ENCODE measurements at places on chromosomes 16 and 17. TPM values are rescaled to one million over a fixed set of nuclear protein-coding genes. Genes with fewer than 3 reads are reported as not detected.

DNA sequence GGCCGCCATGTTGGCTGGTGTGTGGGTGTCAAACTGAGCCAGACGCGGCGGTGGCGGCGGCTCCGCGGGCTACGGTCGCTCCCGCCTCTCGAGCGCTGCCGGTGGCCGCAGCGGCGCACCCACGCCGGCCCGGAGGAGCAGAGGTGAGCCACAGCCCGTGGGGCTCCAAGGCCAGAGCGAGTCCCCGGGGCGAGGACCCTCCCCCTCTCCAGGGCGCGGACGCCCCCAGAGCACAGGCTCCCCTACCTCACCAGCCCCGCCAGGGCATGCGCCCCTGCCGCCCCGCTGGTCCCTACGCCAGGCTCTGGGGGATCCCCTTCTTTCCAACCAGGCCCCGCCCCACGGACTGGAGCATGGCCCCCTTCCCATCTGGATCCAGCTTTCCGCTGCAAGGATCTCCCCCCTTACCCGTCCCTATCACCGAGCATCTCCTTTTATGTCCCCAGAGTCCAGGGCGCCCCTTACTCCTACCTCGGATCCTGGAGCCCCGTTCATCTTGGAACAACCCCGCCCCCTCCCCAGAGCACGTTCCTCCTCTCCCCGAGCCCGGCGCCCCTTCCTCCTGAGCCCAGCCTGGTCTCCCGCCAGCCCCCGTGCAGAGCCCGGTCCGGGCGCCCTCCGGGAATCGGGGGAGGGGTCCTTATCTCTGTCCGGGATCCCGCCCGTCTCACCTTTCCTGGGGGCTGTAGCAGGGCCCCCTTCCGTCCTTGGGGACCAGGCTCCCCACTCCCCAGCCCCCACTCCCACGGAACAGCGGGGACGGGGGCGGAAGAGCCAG lies 412 bp downstream of the EPN2 start:
- no peak for DNase-seq

GRCh38 chr17:67392111-67392510 lies 15.0 kb downstream of the PITPNC1 start:
- no peak for DNase-seq

The FBXW10 gene
- not detected for total RNA-seq

GRCh38 chr17:56269556-56270389 lies 116.5 kb downstream of the ANKFN1 start:
- no peak for DNase-seq

The TSPAN10 gene
- total RNA-seq: 0.38 TPM

DNA sequence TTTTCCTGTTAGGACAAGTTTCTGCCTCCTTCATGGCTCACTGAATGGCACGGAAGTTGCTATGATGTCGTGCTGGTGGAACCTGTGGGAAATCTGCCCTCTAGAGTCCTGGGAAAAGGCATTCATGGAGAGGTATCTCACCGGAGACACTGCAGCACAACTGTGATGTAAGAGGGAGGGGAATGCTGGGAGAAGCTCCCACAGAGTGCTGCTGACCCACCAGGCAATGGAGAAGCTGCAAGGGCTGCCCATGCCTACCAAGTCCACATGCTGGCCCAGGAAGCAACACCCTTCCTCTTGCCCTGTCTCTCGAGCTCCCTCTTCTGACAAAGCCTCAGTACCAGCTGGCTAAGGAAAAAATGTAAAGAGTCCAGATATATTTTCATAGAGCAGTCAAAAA lies 45.2 kb upstream of the SLC5A11 start:
- no peak for DNase-seq

DNA sequence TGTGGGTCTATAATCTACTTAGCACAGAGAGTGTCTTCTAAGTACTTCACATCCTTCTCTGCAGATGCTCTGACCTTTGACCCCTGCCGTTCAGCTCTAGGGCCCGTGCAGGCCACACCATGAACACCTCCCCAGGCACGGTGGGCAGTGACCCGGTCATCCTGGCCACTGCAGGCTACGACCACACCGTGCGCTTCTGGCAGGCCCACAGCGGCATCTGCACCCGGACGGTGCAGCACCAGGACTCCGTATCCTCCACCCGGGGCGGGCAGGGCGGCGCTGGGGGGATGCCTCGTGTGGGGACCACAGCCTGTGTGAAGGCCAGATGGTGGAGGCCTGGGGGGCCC lies 686 bp downstream of the MLST8 start:
- DNase-seq: no peak

DNA sequence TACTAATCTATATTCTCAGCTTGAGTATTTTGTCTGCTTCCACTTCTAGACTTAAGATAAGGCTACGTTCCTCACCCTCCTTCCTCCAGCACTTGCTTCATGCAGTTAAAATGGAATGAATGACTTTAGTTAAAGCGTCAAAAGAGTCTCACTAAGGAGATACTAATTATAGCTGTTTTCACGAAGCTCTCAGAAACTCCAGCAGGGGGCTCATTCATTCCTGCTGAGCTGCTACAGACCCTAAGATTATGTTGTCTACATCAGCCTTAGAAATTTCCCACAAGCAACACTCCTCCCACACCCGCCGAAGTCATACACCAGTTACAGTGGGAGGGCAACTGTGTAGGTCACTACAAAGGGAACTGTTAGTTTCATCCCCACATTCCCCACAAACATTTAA lies 57.0 kb upstream of the KIFC3 start:
- DNase-seq: no peak

- no peak for DNase-seq
These were observed 20.5 kb downstream of the SLC7A5 start for GRCh38 chr16:87848676-87849345.

DNA sequence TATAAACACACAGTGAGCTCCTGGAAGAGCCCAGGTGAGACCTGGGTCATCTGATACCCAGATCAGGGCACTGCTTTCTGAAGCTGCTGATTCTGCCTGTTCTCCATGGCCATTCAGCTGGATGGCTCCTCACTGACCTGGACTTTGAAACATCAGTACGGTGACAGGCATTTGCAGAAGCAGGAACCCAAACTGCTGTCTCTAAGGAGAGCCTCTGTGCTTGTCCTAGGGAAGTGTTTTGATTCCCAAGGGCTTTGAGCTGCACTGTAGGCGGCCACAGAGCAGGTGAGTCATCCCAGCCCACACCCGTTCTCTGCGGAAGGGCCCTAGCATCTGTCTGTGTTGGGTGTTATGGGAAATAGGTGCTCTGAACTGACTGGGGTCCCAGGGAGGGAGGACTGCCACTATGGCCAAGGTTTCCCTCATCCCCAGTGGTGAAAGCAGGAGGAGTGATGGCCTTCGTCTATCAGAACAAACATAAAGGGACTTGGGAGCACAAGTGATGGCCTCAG lies 60.7 kb upstream of the ADCY9 start:
- DNase-seq: peak; percentile 26

- DNase-seq: no peak
These were observed 18.7 kb downstream of the PTRH2 start for GRCh38 chr17:59688496-59688895.

DNA sequence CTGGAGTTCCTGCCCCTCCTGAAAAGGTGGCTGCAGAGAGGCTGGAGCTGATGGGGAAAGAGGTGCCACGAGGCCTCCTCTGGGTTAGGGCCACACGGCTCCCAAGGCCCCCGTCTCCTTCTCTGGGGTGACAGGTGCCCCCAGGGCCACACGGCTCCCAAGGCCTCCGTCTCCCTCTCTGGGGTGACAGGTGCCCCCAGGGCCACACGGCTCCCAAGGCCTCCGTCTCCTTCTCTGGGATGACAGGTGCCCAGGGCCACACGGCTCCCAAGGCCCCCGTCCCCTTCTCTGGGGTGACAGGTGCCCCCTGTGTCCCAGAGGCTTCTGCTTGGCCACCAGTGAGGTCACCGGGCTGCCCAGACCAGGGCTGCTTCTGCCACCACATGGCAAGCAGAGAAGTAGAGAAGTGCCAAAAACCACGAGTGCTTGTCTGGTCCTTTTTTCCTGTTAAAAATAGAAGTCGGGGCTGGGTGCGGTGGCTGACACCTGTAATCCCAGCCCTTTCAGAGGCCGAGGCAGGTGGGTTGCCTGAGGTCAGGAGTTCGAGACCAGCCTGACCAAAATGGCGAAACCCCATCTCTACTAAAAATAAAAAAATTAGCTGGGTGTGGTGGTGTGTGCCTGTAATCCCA lies 4.1 kb downstream of the CAPN15 start:
- DNase-seq: no peak

The ARHGAP44 gene
- not detected for total RNA-seq

The BCL6B gene
- total RNA-seq: 0.88 TPM

DNA sequence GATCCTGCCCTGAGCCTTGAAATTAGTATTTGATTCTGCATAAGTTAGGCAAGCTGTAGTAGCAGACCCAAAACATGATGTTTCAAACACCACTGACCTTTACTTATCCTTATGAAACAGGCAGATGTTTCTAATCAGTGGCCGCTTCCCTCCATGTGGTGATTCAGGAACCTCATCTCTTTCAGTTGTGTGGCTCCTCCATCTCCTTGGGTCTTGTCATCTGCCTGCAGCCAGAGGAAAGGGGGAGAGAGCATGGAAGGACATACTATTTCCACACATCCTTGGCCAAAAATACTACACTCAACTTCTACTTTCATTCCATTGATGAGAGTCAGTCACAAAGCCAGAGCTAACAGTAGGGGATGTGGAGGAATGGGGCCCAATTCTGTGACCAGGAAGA lies 41.6 kb upstream of the IRX6 start:
- no peak for DNase-seq

DNA sequence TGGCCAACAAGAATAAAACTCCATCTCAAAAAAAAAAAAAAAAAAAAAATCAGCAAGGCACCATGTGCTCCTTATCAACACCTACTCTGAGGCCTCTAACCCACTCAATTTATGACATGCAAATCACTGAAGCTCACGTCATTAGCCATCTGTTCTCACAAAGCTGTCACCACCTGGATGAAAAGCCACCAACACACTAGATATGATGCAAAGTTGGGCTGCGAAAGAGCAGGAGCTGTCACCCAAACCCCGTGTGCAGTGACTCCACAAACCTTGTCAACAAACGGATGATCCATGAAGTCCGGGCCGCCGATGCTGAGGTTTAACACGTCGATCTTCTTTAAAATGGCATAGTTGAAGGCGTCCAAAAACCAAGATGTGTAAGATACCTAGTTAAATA lies 25.3 kb downstream of the MBTPS1 start:
- DNase-seq: no peak

The DNAH2 gene
- not detected for total RNA-seq

GRCh38 chr16:9115277-9115676 lies 23.8 kb downstream of the HAPSTR1 start:
- DNase-seq: no peak

- no peak for DNase-seq
These were observed 46.1 kb upstream of the KCNJ2 start for GRCh38 chr17:70123193-70123592.

DNA sequence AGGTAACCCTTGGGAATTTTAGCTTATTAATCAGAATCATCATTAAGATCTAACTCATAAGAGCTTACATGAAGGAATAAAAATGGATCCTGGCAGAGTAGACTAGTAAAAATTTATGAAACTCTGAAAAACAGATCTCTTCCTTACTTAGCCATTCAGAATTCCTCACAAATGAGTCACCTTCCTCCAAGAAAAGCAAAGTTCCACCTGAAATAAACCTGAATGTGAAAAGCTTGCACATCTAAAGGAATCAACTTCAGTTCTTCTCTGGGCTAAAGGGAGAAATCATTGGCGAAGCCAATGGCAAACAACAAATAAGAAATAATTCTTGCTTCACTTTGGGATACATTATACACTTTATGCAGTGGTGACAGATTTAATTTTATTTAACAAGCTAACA lies 22.7 kb downstream of the MYO1D start:
- DNase-seq: no peak

The SOST gene
- total RNA-seq: not detected

The CTRB1 gene
- total RNA-seq: not detected

The APPBP2 gene
- 36.0 TPM for total RNA-seq

The CYGB gene
- total RNA-seq: not detected

The USH1G gene
- not detected for total RNA-seq

The ASIC2 gene
- total RNA-seq: not detected
